H4 (cell line): ENCODE measurements at places on chromosomes 5 and 9. TPM values are rescaled to one million over a fixed set of nuclear protein-coding genes. Genes with fewer than 3 reads are reported as not detected.

DNA sequence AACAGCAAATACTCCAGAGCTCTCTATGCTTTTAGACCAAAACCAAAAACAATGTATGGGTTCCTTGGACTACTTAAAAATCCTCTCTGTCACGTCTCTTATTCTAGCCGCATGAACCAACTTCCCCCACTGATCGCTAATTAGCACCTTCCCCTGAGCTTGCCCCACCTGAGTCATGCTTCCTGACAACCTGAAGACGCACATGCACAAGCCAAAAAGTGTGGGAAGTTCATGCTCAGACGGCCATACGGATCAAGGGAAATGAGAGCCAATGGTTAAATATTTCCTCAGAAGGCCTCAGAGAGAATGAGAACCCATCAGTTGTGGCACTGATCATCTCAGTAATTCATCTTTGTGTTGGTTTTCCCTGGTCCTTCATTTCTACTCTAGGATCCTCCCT, 199.7 kb downstream of the BNC2 start:
- no peak for DNase-seq

- DNase-seq = peak; percentile 82
These were observed 23.0 kb downstream of the FRRS1L start for GRCh38 chr9:109143881-109144562.

GRCh38 chr5:100299261-100299660, 235.9 kb upstream of the FAM174A start:
- no peak for DNase-seq

- DNase-seq = peak; percentile 68
These were observed 10.5 kb downstream of the LURAP1L start for GRCh38 chr9:12785260-12785770.

GRCh38 chr5:77073667-77074066, 13.4 kb downstream of the ZBED3 start:
- DNase-seq = no peak

- no peak for DNase-seq
These were observed 50.6 kb downstream of the RASEF start for GRCh38 chr9:83012168-83012921.

CTNND2 gene
- 0.58 and 1.6 TPM in 2 replicates for total RNA-seq

FGF1 gene
- total RNA-seq = 3.1 and 3.2 TPM in 2 replicates
